ENCODE measurements at places on chromosomes 1 and 21.

DNA sequence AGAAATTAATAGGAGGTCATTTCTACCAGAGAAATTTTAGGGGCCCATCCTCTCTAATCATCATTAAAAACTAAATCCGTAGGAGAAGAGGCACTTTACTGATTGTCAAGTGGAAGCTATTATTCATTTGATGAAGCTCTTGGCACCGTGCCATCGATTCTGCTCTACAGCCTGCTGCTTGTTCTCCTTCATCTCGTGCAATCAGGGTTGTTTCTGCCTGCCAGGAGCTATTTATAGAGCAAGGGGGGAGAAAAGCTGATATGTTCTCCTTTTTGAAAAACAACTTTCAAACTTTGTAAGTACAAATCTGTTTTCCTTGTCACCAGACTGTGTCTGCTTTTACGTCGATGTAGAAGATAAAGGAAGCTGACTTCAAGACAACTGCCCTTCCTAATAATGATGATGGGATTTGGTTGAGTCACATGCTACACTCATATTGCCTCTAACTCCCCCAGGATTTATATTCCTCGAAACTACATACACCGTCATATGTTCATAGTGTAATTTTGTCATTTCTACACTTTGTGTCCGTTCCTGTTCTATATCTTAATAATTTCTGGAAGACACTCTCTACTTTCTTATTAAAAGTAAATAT is 169.6 kb upstream of the LHX8 start:
- DNase-seq = no peak

DNA sequence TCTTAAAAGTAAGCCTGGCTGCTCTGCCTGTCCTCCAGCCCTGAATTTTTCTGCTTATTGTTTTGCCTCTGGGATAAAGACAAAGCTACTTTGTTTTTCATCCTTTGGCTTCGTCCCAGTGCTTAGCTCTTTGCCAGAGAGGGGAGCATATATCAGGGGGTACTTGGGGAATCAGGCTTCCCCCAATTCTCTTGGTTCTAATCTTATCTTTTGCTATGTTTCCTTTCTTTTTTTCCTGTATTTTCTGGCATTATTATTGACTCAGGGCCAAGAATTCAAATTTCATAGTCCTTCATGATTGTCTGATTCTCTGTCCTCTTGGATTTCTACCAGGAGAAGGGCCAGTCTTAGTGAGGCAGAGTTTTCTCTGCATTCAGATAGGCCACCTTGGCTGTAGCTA is 51.2 kb downstream of the GIPC2 start:
- no peak for DNase-seq

- no peak for DNase-seq
Measured at GRCh38 chr1:35282172-35282571, 13.7 kb downstream of the ZMYM4 start.

- no peak for DNase-seq
Measured at GRCh38 chr1:45370575-45370974, 30.3 kb upstream of the MUTYH start.

DNA sequence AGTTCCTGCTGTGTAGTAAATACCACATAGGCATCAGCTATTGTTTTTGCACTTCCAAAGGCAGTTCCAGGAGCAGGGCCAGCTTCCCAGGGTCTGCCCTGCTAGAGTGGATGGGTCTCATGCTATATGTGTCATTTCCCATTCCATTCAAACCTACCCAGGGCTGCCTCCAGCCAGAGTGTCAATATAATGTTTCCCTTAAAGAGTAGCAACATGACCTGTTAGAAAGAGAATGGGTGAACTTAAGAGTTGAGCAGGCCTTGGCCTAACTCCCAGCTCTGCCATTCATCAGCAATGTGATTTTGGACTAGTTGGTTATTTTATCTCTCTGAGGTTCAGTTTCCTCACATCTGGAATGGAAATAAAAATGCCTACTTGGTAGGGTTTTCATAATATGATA is 44.9 kb downstream of the RAB3B start:
- no peak for DNase-seq
